ENCODE measurements at places on chromosomes 13 and 19.

GRCh38 chr19:54464630-54465425, 1.2 kb upstream of the LENG9 start:
- peak; percentile 82 for DNase-seq

GRCh38 chr19:40948580-40949299, 42.3 kb upstream of the CYP2B6 start:
- DNase-seq = no peak

- DNase-seq = peak; percentile 66
Measured at GRCh38 chr19:55080121-55080967, 4.7 kb downstream of the EPS8L1 start.

GRCh38 chr19:28333909-28334308, 879.0 kb downstream of the UQCRFS1 start:
- DNase-seq = no peak

GRCh38 chr13:22086597-22087330, 415.9 kb downstream of the FGF9 start:
- no peak for DNase-seq
